ENCODE measurements at places on chromosomes 4 and X.

- H3K4me3 ChIP-seq: no peak overlapping the region
- no peak overlapping the region for H3K27ac ChIP-seq
- DNase-seq: no peak
- peaks cover 3% of the 10 kb centered on the region for H3K4me1 ChIP-seq
Measured at GRCh38 chr4:145823743-145824142, 114.9 kb downstream of the ZNF827 start.

DNA sequence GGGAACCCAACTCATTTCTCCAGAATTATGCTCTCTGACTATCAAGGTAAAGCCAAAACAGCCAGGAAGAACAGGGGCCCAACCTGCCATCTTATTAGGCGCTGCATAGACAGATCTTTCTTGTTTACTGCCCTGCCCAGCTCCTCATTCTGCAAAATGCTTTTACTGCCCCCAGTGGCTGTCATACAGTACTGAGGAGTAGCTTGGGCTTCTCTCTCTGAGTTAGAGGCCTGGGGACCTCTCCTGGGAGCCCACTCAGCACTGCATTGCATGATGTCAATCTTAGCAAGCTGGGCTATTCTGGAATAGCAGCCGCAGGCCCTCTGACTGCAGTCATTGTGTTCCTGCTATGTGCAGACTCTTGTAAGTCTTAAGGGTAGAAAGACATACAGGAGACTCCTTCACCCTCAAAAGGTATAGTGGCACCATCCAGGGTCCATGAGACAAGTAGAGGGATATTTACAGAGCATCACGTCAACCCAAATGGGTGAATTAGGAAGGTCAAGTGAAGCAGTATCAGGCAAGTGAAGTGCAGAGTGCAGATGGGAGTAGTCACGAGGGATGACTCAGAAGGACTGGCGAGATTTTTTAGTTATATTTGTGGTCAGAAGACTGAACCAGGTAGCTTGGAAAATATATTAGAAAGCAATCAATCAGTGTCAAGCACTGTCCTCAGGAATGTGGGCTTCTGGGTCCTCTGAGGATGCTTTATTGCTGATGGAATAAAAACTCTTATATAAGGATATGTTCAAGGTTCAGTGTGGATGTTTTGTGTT lies 294.1 kb upstream of the SFRP2 start:
- no peaks in the 10 kb centered on the region for H3K27me3 ChIP-seq
- no peaks in the 10 kb centered on the region for H3K36me3 ChIP-seq
- DNase-seq: peak; percentile 35
- no peak overlapping the region for H3K4me3 ChIP-seq

- H3K27me3 ChIP-seq: no peaks in the 10 kb centered on the region
- no peaks in the 10 kb centered on the region for H3K4me1 ChIP-seq
- H3K27ac ChIP-seq: no peak overlapping the region
- no peak for DNase-seq
- H3K36me3 ChIP-seq: no peaks in the 10 kb centered on the region
Measured at GRCh38 chrX:47960406-47960805, 43.4 kb downstream of the ZNF182 start.

- DNase-seq: no peak
- no peak overlapping the region for H3K4me3 ChIP-seq
- no peaks in the 10 kb centered on the region for H3K27me3 ChIP-seq
- H3K4me1 ChIP-seq: no peaks in the 10 kb centered on the region
Measured at GRCh38 chr4:76083386-76083988, 9.0 kb downstream of the ART3 start.

GRCh38 chr4:37232315-37232714 lies 12.2 kb upstream of the NWD2 start:
- no peak overlapping the region for H3K27ac ChIP-seq
- H3K36me3 ChIP-seq: no peaks in the 10 kb centered on the region
- no peak for DNase-seq

DNA sequence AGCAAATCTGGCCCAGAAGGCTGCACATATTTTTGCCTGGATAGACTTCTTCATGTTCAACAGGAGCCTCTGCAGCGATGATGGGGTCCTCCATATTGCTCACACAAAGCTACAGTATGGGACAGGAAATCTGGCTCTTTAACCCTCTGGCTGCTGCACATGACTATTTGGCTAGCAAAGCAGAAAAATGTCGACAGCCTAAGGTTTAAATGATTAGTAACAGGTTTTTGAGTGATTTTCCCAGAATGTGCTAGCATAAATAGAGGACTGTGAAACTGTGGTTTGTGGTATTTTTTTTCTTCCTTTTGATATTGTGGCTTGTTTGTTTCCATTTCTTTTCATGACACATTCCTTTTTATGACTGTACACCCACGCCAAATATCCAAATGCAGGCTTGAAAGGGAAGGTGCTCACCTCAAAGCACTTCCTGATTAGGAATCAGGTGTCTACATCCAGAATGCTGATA lies 120.2 kb upstream of the GK2 start:
- no peaks in the 10 kb centered on the region for H3K27me3 ChIP-seq
- H3K36me3 ChIP-seq: no peaks in the 10 kb centered on the region
- H3K4me3 ChIP-seq: no peak overlapping the region
- no peak overlapping the region for H3K27ac ChIP-seq
- H3K4me1 ChIP-seq: no peaks in the 10 kb centered on the region

GRCh38 chr4:79958466-79959264 lies 114.4 kb downstream of the ANTXR2 start:
- no peaks in the 10 kb centered on the region for H3K4me1 ChIP-seq
- no peaks in the 10 kb centered on the region for H3K36me3 ChIP-seq
- no peaks in the 10 kb centered on the region for H3K27me3 ChIP-seq
- no peak for DNase-seq

- H3K4me1 ChIP-seq: no peaks in the 10 kb centered on the region
- DNase-seq: no peak
- no peak overlapping the region for H3K4me3 ChIP-seq
- H3K36me3 ChIP-seq: no peaks in the 10 kb centered on the region
- H3K27ac ChIP-seq: no peak overlapping the region
Measured at GRCh38 chr4:87239821-87240220, 19.4 kb upstream of the KLHL8 start.

- no peaks in the 10 kb centered on the region for H3K36me3 ChIP-seq
- no peaks in the 10 kb centered on the region for H3K27me3 ChIP-seq
- no peak overlapping the region for H3K27ac ChIP-seq
- no peak for DNase-seq
- H3K4me3 ChIP-seq: no peak overlapping the region
Measured at GRCh38 chrX:114615765-114616164, 31.9 kb downstream of the HTR2C start.

DNA sequence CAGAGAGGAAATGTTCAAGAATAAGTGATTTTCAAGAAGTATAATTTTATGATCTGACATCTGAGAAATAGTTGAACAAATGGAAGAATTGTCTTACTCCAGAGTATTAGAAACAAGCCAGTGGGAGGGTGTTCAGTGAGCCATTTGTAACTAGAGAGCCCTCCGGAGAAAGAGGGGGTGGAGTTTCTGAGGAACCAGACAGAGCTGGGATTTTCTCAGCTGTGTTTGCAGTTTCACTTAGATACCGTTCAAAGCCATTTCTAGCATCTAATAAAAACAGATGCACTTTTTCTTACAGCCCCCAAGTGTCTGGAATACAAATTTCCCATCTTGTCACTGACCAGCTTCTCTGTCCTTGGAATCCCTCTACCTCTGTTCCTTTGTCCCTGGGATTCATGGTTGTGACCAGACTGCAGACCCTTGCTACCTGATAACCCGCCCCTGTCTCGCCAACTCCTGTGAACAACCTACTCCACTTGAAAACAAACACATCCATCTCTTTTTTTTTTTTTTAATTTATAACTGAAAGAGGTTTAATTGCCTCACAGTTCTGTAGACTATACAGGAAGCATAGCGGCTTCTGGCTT lies 132.8 kb upstream of the KLF3 start:
- peaks cover 2% of the 10 kb centered on the region for H3K4me1 ChIP-seq
- no peak overlapping the region for H3K4me3 ChIP-seq
- H3K36me3 ChIP-seq: no peaks in the 10 kb centered on the region
- H3K27me3 ChIP-seq: no peaks in the 10 kb centered on the region

GRCh38 chr4:10006601-10007435 lies 14.5 kb downstream of the SLC2A9 start:
- H3K36me3 ChIP-seq: no peaks in the 10 kb centered on the region
- no peaks in the 10 kb centered on the region for H3K27me3 ChIP-seq
- no peak overlapping the region for H3K4me3 ChIP-seq
- 0 out of 2 replicates have a peak, but pooled peaks cover 1% of the 10 kb centered on the region for H3K4me1 ChIP-seq
- no peak for DNase-seq
- no peak overlapping the region for H3K27ac ChIP-seq

DNA sequence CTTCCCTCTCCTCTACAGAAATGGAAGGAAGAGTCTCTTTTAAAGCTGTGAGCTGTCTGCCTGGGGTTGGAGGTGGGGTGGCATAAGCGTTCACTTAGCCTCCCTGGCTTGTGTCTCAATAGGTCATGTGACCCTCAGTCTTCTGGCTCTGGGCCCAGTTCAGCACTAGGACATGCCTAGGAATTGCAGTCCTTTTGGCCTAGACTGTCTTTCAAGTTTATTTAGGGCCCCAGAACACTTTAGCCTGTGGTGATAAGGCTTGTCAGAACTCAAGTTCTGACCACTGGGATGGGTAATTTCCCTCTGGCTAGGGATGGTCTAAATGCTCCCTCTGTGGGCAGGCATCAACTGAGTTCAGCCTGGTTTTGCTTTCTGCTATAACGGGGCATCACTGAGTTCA lies 34.3 kb upstream of the ARMCX4 start:
- H3K4me3 ChIP-seq: no peak overlapping the region
- no peak for DNase-seq
- no peak overlapping the region for H3K27ac ChIP-seq
- H3K27me3 ChIP-seq: no peaks in the 10 kb centered on the region
- H3K4me1 ChIP-seq: no peaks in the 10 kb centered on the region

DNA sequence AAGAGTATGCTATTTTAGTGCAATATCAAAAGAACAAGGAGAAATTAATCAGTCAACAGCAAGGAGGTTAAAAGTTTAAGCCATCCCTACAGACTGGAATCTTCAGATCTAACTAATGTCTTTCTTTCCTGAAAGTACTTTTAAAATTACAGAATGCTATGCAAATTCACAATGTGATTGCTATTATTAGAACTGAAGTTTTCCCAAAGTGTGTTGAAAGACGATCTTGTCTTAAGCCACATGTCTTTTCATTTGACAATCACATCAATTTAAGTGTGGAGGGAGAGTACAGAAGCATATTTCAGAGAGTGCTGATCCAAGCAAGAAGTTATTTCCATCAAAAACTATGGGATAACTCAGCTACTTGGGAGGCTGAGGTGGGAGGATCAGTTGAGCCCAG lies 64.7 kb upstream of the TNIP3 start:
- no peak overlapping the region for H3K4me3 ChIP-seq
- no peaks in the 10 kb centered on the region for H3K27me3 ChIP-seq
- no peaks in the 10 kb centered on the region for H3K36me3 ChIP-seq
- no peak overlapping the region for H3K27ac ChIP-seq
- no peaks in the 10 kb centered on the region for H3K4me1 ChIP-seq

Data from iPS DF 6.9 (cell line).